ENCODE measurements at places on chromosomes 6 and 20.

GRCh38 chr20:48287021-48287494 is 501.8 kb upstream of the SULF2 start:
- no peak for DNase-seq

DNA sequence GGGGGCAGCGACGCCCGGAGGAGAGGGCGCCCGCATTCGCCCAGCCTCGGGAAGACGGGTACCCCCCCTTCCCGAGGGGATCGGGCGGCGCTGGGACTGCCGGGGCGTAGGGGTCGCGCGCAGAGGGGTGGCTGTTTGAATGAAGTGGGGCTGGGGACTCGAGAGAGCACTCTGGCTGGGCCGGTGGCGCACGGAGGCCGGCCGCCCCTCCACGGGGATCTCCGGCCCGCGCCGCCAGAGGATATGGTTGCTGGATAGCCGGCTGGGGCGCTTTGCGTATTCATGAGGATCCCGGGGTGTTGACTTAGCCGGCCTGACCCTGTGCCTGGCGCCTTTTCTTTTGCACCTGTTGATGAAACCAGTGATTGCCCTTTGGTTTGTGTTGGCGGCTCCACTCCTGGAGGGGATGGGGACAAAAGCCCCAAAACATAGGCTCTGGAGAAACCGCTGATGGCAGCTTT is 469 bp downstream of the SYNJ2 start:
- DNase-seq = no peak

- no peak for DNase-seq
Observed at GRCh38 chr6:112929641-112930040, 582.5 kb downstream of the RFPL4B start.

- no peak for DNase-seq
Observed at GRCh38 chr6:71134929-71135642, 153.5 kb upstream of the OGFRL1 start.
